ENCODE measurements at places on chromosomes 5 and 9.

GRCh38 chr9:136942112-136942880, 2.2 kb downstream of the FBXW5 start:
- DNase-seq, result no peak

- peak; percentile 45 for DNase-seq
Measured at GRCh38 chr5:147857302-147858129, 21.0 kb upstream of the SCGB3A2 start.

DNA sequence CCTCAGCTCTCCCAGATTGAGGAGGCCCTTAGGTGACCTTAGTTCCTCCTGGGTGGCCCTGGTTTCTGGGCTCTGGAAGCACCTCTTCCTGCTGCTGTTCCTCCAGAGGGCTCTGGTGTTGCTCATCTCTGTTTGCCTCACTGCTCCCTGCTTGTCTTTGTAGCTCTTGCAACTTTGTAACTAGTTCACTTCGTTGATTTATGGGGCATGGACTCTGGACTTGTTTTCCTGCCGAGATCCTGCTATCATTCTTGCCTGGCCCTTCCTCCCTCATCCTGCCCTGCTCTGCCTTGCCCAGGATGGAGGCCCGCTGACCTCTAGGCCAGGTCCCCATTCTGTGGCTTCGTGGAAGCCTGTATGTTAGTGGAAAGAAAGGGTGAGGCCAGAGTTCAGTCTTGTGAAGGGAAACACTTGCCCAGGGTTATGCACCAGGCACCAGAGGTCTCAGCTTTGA, 169.3 kb downstream of the MACROH2A1 start:
- DNase-seq, result no peak

DNA sequence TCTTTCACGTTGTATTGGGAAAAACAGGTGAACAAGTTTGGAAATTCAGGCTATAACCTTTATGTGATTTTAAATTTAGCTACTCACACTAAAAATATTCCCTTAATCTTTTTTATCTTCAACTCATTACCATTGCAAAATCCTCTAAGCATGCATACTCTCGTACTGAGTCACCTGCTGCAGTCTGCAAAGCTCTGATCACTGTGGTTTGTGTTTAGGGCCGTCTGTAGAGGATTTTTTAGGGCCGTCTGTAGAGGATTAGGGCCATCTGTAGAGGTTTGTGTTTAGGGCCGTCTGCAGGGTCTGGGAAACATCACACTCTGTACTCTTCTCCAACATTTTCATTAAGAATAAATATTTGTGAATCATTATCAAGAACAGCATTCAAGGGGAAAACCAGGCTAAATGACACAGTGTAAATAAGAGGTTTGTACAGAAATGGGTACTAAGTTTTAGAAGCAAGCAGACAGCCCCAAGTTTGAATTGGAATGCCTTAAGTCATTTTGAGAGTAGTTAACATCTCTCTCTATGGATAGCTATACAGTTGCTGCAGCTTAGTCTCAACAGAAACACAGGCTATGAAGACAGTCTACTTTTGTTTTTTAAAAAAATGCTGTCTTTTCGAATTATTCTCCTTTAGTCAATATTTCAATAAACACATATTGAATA, 155.0 kb upstream of the TSLP start:
- DNase-seq, result no peak

DNA sequence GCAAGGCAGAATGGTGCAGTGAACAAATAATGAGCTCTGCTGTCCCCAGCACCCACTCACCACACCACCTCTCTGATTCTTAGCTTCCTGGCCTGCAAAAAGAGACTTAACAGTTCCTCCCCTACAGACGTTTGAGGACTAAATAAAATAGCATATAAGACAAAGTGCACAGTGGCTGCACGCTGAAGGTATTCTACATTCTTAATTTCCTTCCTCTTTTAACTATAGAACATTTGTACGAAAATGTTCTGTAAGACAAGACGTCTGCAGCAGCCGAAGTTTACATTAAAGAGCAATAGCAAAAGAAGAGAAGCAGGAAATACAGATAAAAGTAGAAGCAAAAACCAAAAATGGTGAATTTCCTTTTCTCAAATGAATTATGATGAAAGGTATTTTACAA, 15.7 kb downstream of the FBN2 start:
- DNase-seq, result no peak

DNA sequence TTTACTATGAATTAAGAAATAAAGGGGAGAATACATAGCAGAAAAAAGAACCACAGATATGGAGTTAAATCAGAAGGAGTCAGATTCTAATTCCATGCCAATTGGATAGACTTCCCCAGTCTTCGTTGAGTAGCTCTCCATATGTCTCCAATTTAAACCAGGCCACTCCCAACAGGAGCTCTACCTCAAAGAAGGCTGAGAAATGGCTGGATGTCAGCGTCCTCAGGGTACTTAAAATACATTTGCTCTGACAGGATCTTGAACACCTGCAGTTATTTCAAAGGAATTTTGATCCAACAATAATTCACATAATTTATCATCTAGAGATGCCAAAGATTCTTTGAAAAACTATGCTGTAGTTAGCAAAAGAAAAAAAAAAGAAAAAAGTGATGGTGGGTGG, 133.9 kb upstream of the FBN2 start:
- DNase-seq, result no peak

DNA sequence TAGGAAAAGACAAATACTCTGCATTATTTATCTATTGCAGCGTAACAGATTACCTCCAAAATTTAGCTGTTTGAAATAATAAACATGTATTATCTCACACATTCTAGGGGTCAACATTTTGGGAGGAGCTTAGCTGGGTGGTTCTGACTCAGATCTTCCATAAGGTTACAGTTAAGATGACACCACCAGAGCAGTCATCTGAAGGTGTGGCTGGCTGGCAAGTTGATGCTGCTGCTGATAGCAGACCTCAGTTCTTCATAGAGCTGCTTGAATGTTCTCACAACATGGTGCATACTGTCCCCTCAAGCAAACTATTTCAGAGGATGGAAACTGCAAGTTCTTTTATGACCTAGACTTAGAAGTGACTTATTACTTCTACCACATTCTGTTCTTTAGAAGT, 146.3 kb upstream of the FSTL4 start:
- DNase-seq, result peak; percentile 20

DNA sequence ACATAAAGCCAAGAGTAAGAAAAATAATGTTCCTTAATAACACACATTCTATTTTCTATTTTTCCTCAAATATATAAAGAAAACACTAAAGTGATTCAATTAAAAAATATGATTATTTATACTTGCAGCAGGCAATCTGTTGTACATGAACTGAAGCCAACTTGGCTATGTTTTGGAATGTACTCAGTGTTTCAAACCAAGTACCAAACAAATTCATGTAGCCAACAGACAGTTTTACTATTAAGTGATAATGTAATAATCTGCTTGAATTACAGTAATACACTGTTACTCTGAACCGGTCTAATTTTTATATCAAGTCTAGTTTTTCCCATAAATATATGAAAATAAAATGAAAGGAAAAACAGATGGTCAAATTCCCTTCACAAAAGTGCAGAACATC, 58.0 kb downstream of the CEP120 start:
- DNase-seq, result no peak

DNA sequence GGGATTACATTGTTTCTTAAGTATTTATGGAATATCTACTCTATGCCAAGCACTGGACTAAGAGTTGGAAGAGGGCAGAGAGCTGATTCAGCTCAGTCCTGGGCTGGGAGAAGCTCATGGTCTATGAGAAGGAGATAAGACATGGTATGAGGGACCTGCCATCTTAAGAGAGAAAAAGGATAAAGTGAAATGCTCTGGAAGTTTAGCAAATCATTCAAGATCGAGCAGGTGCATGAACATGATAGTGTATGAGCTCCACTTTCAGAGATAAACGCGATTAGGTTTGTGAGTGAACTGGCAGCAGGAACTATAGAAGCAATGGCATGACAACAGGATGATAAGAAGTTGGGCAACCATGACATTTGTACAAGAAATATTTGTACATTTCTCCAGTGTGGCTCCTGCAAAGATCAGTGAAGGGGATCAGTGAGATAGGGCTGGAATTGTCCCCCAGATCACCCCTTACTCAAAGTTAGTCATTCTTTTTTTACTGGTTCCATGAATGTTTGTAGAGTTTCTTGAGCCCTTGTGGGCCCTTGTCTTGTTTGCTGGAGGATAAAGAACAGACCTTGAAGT, 26.6 kb upstream of the CCDC180 start:
- DNase-seq, result no peak
